ENCODE measurements at places on chromosomes 4 and X.

DNA sequence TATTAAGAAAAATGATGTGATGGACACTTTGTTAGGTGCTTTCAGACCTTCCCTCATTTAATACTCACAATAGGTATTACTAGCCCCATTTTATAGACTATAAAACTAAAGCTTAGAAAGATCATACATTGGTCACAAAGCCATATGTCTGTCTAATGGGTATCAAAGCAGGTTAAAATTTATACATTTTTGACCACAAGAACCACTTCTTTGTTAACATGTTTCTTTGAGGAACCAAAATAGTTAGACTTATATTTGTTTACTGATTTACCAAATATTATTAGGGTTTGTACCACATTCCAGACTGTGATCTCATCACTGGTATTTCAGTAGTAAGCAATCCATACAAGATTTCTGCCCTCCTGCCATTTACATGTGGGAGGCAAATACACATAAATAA lies 363.3 kb downstream of the NAF1 start:
- no peak for DNase-seq

GRCh38 chr4:180960743-180961401 lies 1282.3 kb upstream of the TENM3 start:
- DNase-seq = no peak

GRCh38 chr4:121070696-121071639 lies 1.4 kb downstream of the NDNF start:
- peak; percentile 4 for DNase-seq

- no peak for DNase-seq
These were observed 316.2 kb downstream of the ANKRD50 start for GRCh38 chr4:124396333-124396732.

DNA sequence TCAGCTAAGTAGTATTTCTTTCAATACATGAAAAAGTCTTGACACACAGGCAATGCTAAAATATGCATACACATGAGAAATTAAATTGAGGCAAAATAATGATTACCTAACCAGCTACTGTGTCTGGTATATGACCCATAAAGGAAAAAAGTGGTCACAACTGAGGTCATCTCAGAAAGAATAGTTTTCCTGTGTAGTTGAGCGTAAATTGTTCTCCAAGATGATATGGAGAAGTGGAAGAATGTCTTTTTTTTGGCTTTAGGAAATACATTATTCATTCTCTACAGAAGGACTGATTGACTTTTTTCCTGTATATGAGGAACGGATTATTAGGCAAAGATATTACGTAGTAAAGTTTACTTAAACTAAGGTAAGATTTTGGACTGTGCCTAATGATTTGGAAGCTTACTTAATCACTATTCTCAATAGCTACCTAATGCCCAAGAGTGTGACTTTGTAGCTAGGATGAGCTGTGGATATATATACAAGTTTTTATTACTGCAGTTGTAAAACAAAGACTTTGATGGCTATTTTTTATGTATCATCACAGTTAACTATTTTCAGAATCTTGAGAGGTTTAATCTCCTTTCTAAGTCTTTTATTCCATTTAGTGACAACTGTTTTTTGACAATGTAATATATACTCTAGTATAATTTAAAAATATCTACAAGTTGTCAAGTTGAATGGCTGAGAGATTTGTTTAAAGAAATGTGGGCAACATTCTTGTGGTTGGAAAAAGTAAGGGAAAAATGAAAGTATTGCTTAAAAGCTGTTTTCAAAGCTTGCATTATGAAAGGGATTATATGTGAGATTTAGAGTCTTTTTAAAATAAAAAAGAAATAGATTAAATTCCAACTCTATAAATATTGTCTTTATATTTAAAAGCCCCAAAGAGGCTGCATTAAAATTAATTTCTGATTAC lies 100.2 kb downstream of the PDLIM5 start:
- DNase-seq = no peak

GRCh38 chrX:107493141-107493540 lies 43.7 kb downstream of the FRMPD3 start:
- no peak for DNase-seq

GRCh38 chrX:104343428-104344129 lies 88.8 kb upstream of the ESX1 start:
- no peak for DNase-seq

- DNase-seq = no peak
These were observed 70.2 kb downstream of the GC start for GRCh38 chr4:71713611-71714203.

- DNase-seq = no peak
These were observed 121.1 kb upstream of the SORBS2 start for GRCh38 chr4:185933078-185933581.

- no peak for DNase-seq
These were observed 49.7 kb upstream of the GAB1 start for GRCh38 chr4:143286701-143287571.

DNA sequence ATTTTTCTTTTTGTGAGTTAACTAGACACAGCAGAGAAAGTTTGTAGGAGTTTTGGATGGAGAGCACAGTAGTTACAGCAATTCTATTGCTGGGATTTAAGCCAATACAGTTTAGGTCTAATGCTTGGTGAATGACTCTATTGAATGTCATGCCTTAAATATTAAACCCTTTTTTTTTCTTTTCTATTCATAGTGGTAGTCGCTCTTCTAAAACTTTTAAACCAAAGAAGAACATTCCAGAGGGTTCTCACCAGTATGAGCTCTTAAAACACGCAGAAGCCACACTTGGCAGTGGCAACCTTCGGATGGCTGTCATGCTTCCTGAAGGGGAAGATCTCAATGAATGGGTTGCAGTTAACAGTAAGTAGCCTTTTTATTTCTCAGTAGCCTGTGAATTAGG lies 34.8 kb upstream of the DCK start:
- no peak for DNase-seq

- DNase-seq = no peak
These were observed 319.1 kb downstream of the GPAT3 start for GRCh38 chr4:83855044-83855443.

Measured in stimulated activated CD4-positive, alpha-beta T cell treated with anti-CD3 and anti-CD28 coated beads, Interleukin-15, amount 100 ng/mL, for 1 hour (primary cell).